Fibroblast of villous mesenchyme (primary cell): ENCODE measurements at places on chromosomes 12 and 14. TPM values are rescaled to one million over a fixed set of nuclear protein-coding genes. Genes with fewer than 3 reads are reported as not detected.

ADAMTS20 gene
- total RNA-seq: under 0.01 TPM in 2 replicates

DNA sequence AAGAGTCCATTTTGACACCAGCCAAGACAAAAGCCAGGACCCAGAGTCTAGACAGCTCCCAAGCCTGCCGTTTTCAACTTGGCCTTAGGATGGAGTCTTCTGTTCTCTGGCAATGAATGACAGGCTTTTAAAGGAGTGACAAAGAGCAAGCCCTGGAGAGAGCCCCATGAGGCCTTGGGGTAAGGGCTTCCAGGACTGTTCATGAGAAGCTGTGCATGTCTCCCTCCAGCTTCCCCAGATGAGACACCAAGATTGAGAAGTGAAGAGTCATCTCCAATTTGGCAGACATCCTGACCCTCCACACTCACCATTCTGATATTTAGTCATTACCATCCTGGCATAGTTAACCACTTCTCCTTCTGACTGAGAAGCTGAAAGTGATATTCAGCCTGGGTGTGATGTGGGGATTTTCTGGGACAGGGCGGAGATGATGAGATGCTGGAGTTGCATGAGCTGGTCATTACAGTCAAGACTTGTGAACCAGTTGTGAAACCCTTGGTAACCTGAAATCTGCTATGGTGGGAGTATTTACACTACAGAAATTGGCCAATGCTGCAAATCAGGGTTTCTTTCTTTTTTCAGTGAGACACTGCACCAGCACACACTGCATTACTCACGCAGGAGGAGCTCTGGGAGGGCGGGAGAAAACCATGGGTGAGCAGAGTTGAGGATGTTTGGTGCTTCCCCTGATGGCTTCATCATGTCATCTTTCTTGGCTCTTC lies 77.8 kb downstream of the VCPKMT start:
- DNase-seq: peak; percentile 77

GRCh38 chr12:45732936-45733335 lies 3.4 kb downstream of the ARID2 start:
- no peak for DNase-seq

- DNase-seq: no peak
Observed at GRCh38 chr12:104297477-104298113, 5.9 kb upstream of the EID3 start.

- no peak for DNase-seq
Observed at GRCh38 chr12:6855322-6855721, 3.4 kb downstream of the USP5 start.

GRCh38 chr14:23056145-23056955 lies 970 bp downstream of the CDH24 start:
- DNase-seq: peak; percentile 68
